NCI-H1930 (cell line): ENCODE measurements at places on chromosomes 12 and 14.

GRCh38 chr14:24329736-24330135 is 5.1 kb downstream of the ADCY4 start:
- no peak for DNase-seq

DNA sequence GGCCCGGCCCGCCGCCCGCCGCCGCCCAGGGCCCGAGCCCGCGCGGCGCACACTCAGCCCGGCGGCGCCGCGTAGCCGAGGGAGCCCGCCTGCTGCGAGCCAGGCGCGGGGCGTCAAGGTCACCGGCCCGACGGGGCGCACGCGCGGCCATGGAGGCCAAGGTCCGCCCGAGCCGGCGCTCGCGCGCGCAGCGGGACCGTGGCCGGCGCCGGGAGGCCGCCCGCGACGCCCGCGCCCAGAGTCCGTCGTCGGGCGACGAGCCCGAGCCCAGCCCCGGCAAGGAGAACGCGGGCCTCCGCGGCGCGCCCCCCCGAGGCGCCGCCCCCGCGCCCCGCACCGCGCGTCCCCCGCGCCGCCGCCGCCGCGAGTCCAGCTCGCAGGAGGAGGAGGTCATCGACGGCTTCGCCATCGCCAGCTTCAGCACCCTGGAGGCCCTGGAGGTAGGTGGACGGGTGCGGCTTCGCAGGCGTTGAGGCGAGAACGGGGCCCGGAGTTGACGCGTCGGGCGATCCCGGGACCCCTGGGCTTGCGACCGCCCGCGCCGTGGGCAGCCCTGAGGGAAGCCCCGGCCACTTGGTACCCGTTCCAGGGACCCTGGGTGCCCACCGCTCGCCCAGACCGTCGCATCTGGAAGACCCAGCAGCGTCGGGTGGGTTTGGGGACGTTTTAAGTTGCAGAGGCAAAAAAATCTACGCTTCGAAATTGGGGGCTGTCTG is 629 bp downstream of the FBRSL1 start:
- no peak for DNase-seq

- no peak for DNase-seq
These were observed 2.8 kb upstream of the CDKL1 start for GRCh38 chr14:50399251-50400032.

DNA sequence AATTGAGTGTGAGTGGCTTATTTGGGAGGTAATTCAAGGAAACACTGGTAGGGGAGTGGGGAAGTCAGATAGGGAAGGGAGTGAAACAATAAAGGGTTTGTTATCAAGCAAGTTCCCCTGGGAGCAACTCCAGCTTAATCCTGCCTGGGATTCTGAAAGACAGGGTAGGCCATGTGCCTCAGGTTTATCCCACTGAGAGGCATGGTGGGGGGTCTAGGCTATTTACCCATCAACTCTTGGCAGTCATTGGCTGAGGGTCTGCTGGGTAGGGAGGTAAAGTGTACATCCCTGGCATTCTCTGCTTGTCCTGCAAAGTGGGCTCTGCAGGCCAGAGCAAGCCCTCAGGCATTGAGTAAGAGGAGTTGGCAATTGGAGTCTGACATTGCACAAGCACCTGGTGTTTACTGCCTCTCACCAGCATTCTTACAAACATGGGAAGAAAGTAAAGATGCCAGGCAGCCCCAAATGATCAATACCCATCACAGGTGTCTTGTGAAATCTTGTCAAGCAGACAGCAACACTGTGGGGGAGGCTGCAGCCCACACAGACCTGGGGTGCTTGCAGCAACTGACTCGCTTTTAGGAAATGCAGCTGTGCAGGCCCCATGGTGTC is 169.3 kb downstream of the KTN1 start:
- no peak for DNase-seq

GRCh38 chr14:64249363-64249762 is 44.8 kb downstream of the ESR2 start:
- no peak for DNase-seq

GRCh38 chr14:32565256-32565655 is 236.2 kb downstream of the AKAP6 start:
- DNase-seq = no peak

DNA sequence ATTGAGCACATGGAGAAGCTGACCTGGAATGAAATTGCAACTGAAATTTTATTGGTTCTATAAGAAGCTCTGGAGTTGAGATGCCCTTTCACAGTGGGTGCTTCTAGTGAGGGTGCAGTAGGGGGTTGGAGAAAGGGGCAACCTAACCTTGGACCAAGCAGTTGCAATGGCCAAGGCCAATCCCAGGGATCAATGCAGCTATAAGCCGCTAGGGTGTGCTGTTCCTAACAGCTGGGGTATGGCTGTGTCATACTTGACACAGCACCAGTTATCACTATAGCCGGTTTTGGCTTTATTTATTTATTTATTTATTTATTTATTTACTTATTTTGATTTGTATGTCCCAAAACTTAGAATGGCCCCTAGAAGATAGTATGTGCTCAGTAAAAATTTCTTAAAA is 505.9 kb downstream of the FLRT2 start:
- DNase-seq = no peak

GRCh38 chr12:30439201-30439600 is 256.5 kb downstream of the IPO8 start:
- no peak for DNase-seq

DNA sequence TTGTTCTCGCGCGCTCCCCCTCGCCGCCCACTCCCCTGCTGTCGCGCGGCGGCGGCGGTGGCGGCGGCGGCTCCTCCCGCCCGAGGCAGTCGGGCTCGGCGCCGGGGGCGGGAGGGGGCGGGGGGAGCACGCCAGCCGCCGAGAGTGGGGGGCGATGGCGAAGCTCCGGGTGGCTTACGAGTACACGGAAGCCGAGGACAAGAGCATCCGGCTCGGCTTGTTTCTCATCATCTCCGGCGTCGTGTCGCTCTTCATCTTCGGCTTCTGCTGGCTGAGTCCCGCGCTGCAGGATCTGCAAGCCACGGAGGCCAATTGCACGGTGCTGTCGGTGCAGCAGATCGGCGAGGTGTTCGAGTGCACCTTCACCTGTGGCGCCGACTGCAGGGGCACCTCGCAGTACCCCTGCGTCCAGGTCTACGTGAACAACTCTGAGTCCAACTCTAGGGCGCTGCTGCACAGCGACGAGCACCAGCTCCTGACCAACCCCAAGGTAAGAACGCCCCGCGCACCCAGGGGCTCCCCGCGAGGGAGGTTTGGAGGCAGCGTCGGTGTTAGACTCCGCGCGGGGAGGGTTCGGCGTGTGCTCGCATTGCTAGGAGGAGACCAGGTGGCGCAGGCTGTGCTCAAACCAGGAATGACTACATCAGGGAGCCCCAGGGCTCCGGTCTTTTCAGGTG is 629 bp downstream of the KCNMB4 start:
- peak; percentile 53 for DNase-seq

DNA sequence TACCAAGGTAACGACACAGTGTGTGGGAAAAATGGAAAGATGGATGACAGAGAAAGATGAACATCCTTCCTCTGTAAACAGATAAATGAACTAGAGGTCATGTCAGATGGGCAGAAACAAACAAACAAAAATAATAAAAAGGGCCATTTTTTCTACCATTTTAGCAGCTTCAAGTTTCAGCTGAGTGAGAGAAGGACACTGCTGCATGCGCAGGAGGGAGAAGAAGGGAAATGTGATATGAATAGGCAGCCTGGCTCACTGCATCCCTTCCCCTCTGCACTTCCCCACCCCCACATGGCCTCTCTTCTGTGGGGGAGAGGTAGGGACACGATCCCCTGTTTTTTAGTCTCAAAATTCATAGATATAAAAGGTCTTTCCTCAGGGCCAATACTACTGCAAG is 492.0 kb downstream of the NELL2 start:
- DNase-seq = no peak

GRCh38 chr12:91591639-91591987 is 409.0 kb upstream of the DCN start:
- DNase-seq = no peak

DNA sequence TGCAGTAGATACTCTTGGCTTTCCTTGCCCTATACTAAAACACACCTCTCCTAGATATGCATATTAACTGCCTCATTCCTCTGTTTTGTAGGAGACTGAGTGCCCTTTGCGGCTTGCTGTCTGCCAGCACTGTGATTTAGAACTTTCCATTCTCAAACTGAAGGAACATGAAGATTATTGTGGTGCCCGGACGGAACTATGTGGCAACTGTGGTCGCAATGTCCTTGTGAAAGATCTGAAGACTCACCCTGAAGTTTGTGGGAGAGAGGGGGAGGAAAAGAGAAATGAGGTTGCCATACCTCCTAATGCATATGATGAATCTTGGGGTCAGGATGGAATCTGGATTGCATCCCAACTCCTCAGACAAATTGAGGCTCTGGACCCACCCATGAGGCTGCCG is 15.4 kb downstream of the TRAFD1 start:
- no peak for DNase-seq

GRCh38 chr12:40010899-40011774 is 94.7 kb downstream of the SLC2A13 start:
- DNase-seq = peak; percentile 62

DNA sequence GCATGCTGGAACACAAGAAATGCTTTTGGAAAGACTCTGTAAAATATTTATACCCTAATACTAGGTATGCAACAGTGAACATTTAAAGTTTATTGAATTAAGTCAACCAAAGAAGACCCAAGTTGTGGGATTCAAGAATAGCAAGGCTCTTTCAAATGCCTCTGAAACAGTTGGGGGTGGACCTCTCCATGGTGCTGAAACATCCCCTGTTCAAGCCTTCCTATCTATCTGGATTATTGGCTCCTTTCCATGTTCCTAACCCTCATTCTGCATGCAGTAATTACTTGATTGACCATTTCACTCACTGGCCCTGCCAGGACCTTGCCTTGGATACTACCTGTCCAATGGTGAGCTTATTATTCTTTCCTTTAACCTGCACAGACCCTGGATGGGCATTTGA is 349.7 kb downstream of the NRXN3 start:
- no peak for DNase-seq

DNA sequence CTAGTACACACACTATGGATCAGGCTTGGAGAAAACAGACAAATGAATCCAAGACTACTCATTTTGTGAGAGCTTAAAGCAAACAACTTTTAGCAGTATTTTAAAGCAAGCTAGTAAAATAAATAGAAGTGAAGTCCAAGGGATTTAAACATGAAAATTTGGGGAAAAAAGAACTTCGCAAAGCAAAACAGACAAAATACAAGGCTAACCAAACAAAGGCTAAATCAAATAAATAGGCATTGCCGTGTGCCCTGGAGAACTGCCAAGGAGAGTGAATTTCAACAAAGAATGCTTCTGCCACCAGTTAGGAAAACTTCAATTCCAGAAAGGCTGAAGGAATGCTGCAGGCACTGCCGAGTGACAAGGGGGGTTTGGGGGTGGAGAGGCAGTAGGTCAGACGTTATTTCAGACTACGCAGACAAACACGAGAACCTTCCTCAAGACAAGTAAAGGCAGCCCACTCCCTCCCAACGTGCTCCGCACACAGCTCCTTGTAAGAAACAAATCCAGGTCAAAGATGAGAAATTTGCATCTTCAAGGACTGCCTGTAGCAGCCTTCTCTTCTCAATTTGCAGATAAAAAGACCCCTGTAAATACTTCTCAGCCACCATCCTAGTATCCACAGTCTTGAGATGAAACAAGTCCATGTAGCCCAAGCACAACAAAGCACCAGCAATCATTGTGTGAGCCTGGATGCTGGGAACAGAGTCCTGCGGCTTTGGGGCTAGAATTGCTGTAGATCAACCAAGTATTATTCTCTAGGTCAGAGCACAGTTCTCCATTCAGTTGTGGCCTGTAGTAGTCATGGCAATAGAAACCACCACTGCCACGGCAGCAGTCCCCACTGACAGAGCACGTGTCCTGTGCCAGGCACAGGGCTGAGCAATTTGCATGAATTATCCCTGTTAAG is 43.3 kb downstream of the EFCAB11 start:
- no peak for DNase-seq

DNA sequence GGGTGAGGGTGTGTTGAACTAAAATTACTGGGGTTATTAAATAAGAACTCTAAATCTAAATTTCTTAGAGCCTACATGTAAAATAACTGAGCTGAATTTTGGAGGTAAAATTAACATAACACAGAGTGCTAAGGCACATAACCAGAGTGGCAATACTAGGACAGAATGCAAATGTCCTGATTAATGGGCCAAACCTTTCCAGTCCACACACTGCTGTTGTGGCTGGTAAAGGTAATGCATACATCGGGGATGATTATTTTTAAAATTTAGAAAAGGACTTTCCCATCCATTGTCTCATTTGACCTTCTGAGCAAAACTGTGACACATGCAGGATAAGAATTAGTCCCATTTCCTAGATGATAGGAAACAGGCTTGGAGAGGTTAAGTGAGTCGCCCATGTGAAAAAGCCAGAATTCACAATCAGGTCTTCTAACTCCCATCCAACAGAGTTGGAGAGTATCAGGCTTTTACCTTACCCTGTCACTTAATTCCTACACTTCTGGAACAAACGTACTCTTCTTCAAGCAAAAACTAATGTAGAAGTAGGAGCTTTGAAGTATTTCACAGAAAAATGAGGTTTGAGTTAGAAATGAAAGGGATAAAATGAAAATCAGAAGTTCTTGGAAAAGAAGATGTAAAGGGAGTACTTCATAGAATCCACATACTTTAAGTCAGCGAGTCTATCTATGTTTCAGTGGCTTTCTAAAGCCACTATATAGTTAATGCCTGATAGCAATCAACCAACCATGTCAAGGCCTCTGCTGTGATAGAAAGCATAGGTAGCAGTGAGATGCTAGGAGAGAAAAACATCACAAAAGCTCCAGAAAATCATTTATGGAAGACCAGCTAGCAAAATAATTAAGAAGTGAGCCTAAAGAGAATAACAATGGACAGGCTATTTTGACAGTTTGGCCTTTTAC is 334.9 kb upstream of the DIO2 start:
- DNase-seq = no peak

DNA sequence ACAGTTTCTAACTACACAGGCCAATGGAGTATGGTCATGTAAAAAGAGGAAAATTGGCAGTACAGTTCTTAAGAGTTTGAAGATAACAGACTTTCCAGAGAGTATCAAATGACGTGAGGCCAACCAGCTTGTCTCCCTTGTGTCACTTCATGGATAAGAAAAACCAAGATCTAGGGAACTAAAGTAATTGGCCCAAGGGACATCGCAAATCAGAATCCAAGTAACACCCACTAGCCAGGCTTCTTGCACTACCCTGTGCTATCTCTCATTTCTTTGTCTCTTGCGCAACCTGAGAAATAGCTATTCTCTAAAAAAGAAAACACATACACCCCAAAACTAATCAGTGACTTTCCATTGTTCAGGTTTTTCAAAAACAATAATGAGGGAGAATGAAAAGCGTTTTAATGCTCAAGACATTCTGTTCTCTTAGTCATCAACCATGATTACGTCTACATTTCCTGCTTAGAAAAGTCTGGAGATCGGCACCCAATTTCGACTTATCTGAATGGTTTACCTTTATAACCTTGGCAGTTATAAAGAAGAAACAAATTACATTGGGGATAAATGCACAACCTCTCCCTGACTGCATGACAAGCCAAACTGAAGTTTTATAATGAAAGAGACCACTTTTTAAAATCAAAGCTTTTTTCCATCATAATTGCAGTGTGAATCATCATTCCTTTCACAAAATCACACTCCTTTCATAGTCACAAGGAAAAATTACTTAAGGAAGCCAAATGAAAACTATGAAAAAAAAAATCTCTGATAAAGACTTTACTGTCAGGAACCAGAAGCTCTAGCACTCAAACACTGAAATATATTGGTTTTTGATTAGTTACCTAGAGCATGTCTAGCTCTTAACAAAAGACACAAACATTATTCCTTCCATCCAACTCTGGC is 42.1 kb downstream of the TMTC1 start:
- DNase-seq = no peak
